ENCODE measurements at places on chromosomes 3 and 15. TPM values are rescaled to one million over a fixed set of nuclear protein-coding genes. Genes with fewer than 3 reads are reported as not detected.

The ADGRG7 gene
- total RNA-seq, result 1.4 TPM

The IL16 gene
- total RNA-seq, result 0.38 TPM

The LMAN1L gene
- total RNA-seq, result not detected

The PLSCR2 gene
- 0.44 TPM for total RNA-seq

The PPIP5K1 gene
- 52.1 TPM for total RNA-seq

The PLAAT1 gene
- total RNA-seq, result 2.2 TPM

The ANKRD34C gene
- total RNA-seq, result not detected

The ZNF385D gene
- 0.47 TPM for total RNA-seq

The FGF7 gene
- 0.24 TPM for total RNA-seq

DNA sequence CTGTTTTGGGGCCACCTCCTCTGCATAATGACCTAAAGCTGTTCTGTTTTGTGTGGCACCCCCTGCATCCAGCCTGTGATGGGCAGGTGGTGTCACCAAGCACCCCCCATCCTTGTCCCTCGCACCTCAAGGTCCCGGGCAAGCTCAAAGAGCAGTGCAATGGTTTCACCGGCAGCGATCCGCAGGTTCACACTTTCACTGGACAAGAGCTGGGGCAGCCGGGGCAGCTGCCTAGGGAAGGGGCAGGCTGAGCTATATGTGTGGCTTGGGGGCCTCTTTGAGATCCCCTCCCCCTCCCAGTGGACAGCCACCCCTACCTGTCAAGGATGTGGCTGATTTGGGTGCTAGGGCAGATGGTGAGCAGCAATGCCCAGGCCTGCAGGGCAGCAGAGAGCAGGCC, 3.1 kb downstream of the IFRD2 start:
- H3K4me1 ChIP-seq, result peaks cover 13% of the 10 kb centered on the region
- DNase-seq, result no peak
- no peaks in the 10 kb centered on the region for H3K36me3 ChIP-seq
- no peak overlapping the region for H3K27ac ChIP-seq
- no peak overlapping the region for H3K4me3 ChIP-seq

DNA sequence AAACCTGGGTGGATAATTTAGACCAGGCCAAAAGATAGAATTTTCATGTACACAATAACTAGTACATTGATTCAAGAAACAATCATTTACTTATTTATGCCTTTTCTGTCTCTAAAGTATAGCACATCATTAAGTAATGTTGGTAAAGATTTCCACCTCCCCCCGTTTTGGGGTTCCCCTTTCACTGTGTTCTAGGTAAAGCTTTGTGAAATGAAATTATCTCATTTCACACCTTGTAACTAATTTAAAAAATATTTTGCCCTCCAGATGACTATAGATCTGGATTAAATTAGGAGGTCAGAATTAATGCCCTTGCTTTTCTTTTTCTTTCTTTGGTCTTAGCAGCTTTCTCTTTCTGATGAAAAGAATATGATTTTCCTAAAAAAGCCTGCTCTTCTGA, 328.5 kb upstream of the TBC1D5 start:
- H3K27me3 ChIP-seq, result no peaks in the 10 kb centered on the region
- no peak for DNase-seq
- peaks cover 9% of the 10 kb centered on the region for H3K4me1 ChIP-seq
- H3K36me3 ChIP-seq, result no peaks in the 10 kb centered on the region
- H3K4me3 ChIP-seq, result no peak overlapping the region

DNA sequence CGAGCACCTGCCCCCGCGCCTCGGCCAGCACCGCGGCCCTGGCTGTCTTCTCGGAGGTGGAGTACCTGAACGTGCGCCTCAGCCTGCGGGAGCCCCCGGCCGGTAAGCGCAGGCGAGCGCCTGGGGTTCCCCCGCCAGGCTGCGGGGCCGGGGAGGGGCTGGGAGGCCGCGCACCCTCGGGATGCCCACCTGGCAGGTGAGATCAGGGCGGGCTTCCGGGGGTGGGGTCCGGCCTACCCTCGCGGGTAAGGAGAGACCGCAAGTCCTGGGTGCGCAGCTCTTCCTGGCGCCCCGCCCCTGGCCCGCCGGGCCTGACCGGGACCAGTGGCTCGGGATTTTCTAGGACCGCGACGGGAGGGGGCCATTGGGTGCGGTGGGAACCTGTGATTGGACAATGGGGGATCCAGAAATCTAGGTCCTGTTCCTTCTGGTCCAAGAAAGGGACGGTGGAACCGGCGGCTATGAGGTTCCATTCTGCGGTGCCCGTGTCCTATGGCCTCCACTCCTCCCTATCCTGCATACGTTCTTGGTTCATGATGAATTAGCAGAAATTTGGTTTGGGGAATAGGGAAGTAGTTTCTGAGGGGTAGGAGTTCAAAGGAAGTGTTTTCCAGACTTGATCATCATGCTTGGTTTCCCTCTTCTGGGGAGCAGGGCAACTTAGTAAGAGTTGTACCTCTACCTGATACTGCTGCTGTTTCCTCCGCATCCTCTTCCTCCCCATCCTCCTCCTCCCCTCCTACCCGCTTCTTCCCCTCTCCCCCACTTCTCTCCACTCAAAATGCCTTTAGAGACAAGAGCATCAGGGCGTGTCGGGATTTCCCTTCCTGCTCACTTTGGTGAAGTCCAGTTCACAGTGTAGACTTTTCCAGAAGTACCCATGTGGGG, 808 bp downstream of the ARRDC4 start:
- peak overlapping the region; percentile 85 for H3K27ac ChIP-seq
- H3K27me3 ChIP-seq, result peaks cover 3% of the 10 kb centered on the region
- H3K4me1 ChIP-seq, result peaks cover 18% of the 10 kb centered on the region
- H3K36me3 ChIP-seq, result peaks cover 5% of the 10 kb centered on the region

DNA sequence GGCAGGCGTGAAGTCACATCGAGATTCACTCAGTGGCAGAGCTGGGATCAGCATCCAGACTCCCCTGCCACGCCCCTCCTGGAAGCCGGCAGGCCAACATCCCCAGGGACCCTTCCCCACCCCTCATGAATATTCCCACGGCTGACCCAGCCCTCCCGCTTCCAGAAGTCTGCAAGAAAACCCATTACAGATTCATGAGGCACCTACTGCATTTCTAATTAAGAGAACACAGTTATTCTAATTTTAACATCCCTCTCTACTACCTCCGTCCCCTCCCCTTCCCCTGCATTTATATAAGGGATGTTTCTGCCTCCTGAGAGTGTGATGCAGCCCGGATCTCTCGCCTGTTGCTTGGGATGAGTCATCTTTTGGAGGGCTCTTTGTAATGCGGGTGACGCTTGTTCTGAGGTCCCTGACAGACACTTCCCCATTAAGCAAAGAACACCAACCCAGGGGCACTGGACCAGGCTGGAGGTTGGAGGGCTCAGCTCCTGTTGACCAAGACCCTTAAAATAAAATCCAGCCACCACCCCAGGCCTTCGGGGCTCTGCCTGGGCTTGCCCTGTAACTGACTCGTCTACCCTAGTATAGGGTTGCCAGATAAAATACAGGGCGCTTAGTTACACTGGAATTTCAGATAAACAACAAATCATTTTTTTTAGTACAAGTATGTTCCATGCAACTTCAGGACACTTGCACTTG, 118.7 kb downstream of the NUP210 start:
- no peaks in the 10 kb centered on the region for H3K36me3 ChIP-seq
- peaks cover 1% of the 10 kb centered on the region for H3K27me3 ChIP-seq
- H3K4me3 ChIP-seq, result no peak overlapping the region

GRCh38 chr3:191813245-191813644, 352.3 kb downstream of the PYDC2 start:
- H3K36me3 ChIP-seq, result no peaks in the 10 kb centered on the region
- no peak for DNase-seq
- no peaks in the 10 kb centered on the region for H3K27me3 ChIP-seq
- H3K27ac ChIP-seq, result no peak overlapping the region

DNA sequence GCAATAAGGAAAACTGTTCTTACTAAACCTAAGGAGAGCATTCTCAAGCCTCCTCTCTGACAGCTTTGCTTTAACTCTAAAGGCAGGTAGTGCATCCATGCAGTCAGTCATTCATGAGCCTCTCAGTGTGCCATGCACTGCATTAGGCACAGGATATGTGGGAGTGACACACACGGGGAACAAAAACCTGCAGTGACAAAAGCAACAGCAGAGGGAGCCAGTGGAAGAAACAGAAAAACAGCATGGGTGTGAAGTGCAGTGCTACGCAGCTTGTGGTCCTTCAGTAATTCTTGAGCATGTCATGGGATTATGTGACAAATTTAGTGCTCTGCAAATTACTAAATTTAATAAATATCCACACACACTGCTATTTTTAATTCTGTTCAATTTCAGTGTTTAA, 230.7 kb downstream of the BBX start:
- peak; percentile 15 for DNase-seq
- H3K27me3 ChIP-seq, result no peaks in the 10 kb centered on the region
- peaks cover 35% of the 10 kb centered on the region for H3K4me1 ChIP-seq

DNA sequence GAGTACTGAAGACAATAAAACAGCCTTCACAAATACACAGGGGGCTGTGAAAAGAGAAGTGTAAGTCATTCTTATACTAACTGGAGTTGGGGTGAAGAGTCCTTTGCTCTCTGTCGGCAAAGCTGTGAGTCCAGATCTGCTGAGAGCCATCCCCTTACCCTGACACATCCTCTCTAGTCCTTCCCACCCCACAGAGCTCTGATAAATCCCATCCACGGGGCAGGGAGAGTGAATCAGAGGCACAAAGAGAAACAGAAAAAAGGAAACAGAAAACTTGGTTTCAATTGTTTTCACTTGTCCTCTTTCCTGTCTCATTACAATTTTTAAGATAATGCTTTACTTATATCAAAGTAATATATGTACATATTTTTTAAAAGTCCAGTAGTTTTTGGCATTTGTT, 18.2 kb upstream of the ZNF639 start:
- H3K4me1 ChIP-seq, result no peaks in the 10 kb centered on the region
- H3K27ac ChIP-seq, result no peak overlapping the region
- H3K36me3 ChIP-seq, result no peaks in the 10 kb centered on the region
- H3K4me3 ChIP-seq, result no peak overlapping the region

GRCh38 chr3:141538568-141539240, 51.9 kb downstream of the RASA2 start:
- no peak overlapping the region for H3K4me3 ChIP-seq
- peaks cover 3% of the 10 kb centered on the region for H3K4me1 ChIP-seq
- DNase-seq, result no peak
- no peak overlapping the region for H3K27ac ChIP-seq

DNA sequence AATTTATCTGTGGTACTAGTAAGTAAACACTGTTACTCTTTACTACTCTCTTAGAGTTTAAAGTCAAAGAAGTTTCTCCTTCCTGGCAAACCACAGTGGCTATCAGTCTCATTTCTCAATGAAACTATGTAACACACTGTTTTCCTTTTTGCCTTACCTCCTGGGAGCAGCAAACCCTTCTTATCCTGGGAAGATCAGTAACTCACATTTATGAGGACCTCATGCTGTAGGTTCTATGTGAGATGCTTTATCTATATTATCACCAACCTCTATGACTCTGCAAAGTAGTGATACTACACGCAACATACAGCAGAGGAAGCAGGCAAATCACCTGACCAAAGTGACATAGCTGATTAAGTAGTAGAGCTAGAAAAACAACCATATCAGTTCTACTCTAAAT, 35.3 kb downstream of the PBRM1 start:
- no peaks in the 10 kb centered on the region for H3K4me1 ChIP-seq
- no peaks in the 10 kb centered on the region for H3K27me3 ChIP-seq
- H3K27ac ChIP-seq, result no peak overlapping the region

DNA sequence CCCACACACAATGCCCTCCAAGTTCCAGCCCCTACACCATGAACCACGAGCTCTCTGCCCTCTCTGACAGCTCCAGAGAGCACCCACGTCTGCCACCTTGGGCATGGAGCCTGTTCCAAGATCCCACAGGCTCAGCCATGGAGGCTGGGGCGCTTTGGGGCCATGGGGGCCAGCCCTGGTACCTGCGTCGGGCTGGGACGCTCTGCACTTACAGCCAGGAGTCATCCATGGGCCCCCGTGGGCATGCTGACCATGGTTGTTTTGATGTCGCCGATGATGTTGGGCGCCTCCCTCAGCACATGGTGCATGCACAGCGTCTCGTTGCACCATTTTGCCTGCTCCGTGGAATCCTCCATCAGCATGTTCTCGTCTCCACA, 51.9 kb upstream of the UBE2Q2 start:
- peaks cover 9% of the 10 kb centered on the region for H3K27me3 ChIP-seq
- no peak overlapping the region for H3K27ac ChIP-seq
- no peaks in the 10 kb centered on the region for H3K4me1 ChIP-seq
- no peak for DNase-seq
- no peaks in the 10 kb centered on the region for H3K36me3 ChIP-seq

DNA sequence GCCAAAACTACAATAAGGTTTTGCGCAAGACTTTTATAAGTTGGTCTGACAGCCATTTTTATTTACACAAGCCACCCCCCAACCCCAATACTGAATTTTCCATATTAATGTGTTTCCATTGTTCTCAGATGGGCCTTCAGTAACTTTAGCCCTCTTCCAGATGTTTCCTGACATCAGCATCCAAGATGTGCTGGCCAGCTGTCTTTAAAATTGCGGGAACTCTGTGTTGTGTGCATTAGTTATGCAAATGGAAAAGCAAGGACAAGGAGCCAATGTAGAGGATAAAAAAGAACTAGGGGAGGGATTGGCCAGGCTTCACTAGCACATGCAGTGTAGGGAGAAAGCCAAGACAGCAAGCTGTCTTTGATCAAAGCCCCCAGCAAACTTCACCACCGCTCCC, 45.4 kb downstream of the COMMD2 start:
- no peak for DNase-seq
- no peaks in the 10 kb centered on the region for H3K27me3 ChIP-seq
- H3K4me1 ChIP-seq, result no peaks in the 10 kb centered on the region
- no peak overlapping the region for H3K4me3 ChIP-seq
- no peaks in the 10 kb centered on the region for H3K36me3 ChIP-seq

- DNase-seq, result no peak
- H3K4me1 ChIP-seq, result peaks cover 10% of the 10 kb centered on the region
- H3K4me3 ChIP-seq, result peak overlapping the region; percentile 88
These were observed 630 bp downstream of the KIF15 start for GRCh38 chr3:44762170-44762677.

DNA sequence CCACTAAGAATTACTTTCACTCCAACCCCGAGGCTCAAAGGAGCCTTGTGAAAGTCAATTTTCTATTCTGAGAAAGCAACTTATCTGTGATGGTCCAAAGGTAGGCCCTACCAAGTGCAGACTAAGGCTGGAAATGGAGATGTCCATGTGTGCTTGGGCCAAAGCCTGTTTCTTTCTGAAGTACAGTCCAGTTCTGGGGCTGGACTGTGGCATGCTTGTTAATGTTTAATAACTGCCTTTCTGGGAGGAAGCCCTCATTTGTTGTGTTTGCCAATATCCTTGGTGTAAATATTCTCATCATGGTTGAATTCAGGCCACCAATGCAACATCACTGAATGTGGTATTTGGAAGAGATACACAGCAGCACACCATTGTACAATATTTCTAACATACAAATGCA, 182.3 kb upstream of the BCL6 start:
- H3K27ac ChIP-seq, result no peak overlapping the region
- H3K27me3 ChIP-seq, result peaks cover 3% of the 10 kb centered on the region
- no peak overlapping the region for H3K4me3 ChIP-seq
- no peaks in the 10 kb centered on the region for H3K4me1 ChIP-seq
- H3K36me3 ChIP-seq, result no peaks in the 10 kb centered on the region

DNA sequence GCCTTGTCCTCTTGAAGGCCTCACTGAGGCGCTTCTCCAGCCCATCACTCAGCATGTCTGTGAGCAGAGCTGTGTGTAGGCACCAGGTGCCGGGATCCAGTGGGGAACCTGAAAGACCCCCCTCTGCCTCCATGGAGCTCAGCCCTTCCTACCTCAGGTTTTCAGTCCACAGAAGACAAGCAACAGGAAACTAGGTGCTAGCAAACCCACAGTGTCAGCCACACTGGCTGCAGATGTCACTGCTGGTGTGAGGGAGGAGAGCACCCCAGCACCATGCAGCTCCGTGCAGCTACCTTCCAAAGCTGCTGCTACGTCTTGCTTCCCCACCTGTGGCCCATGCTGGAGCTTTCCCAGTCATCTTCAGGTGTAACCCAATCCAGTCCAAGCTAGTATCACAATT, 17.9 kb downstream of the PSTPIP1 start:
- H3K27ac ChIP-seq, result no peak overlapping the region
- no peaks in the 10 kb centered on the region for H3K4me1 ChIP-seq
- H3K27me3 ChIP-seq, result peaks cover 14% of the 10 kb centered on the region
